ENCODE measurements at places on chromosomes 5 and 9.

DNA sequence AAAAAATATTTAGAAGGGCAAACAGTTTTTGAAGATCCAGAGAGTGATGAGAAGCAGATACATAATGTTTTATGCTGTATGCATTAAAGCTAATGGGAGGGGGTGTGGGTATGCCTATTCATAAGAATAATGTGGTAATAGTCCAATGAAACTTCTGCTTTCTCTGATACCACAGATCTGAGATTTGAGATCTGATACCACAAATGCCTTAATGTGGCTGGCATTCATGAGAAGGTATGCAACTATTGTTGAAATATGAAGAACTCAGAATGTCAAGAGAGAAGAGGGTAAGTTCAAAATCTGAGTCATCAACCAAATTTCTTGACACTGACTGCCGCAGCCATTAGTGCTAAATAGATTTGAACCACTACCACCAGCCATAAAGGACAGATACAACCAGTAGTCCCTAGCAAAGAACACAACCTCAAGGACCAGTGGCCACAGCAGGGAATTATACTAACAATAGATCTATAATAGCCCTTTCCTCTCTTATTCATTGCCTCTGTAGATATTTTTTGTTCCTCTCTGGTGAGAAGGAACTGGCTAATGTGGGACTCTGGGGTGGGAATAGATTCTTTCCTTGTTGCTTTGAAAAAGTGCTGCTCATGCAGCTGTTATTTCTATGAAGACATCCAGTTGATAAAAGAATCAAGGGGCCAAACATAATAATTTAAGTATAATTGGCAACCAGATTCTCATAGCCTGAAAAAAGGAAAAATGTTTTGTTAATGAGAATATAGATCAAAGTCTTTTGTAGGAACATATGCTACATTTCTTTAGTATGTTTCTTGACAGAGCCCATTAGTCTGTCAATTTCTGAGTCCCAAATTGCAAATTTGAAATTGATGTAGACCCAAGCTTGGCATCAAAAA, 256.5 kb upstream of the ZNF608 start:
- no peak for DNase-seq

GRCh38 chr9:4152876-4153275, 147.0 kb downstream of the GLIS3 start:
- no peak for DNase-seq

DNA sequence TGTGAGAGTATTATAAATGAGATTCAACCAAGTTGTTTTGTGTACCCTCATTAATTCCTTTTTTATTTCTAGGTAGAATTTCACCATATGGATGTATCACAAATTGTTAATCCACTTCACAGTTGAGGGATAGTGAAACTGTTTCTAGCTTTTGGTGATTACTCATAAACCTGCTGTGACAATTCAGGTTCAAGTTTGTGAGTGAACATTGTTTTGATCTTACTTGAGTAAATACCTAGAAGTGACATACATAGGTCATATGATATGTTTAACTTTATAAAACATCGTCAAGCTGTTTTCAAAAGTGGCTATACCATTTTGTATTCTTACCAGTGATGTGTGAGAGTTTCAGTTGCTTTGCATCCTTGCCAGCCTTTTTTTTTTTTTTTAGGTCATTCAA, 112.9 kb downstream of the CAMK4 start:
- DNase-seq = no peak

- DNase-seq = no peak
These were observed 82.5 kb upstream of the CAST start for GRCh38 chr5:96579711-96580110.

- no peak for DNase-seq
These were observed 6.8 kb upstream of the IRX4 start for GRCh38 chr5:1889321-1890065.

GRCh38 chr9:78756813-78757510, 460.0 kb downstream of the PSAT1 start:
- no peak for DNase-seq

- DNase-seq = no peak
These were observed 138.6 kb upstream of the RAD23B start for GRCh38 chr9:107144475-107144874.

- DNase-seq = no peak
These were observed 252.1 kb downstream of the SMARCA2 start for GRCh38 chr9:2267181-2267745.

DNA sequence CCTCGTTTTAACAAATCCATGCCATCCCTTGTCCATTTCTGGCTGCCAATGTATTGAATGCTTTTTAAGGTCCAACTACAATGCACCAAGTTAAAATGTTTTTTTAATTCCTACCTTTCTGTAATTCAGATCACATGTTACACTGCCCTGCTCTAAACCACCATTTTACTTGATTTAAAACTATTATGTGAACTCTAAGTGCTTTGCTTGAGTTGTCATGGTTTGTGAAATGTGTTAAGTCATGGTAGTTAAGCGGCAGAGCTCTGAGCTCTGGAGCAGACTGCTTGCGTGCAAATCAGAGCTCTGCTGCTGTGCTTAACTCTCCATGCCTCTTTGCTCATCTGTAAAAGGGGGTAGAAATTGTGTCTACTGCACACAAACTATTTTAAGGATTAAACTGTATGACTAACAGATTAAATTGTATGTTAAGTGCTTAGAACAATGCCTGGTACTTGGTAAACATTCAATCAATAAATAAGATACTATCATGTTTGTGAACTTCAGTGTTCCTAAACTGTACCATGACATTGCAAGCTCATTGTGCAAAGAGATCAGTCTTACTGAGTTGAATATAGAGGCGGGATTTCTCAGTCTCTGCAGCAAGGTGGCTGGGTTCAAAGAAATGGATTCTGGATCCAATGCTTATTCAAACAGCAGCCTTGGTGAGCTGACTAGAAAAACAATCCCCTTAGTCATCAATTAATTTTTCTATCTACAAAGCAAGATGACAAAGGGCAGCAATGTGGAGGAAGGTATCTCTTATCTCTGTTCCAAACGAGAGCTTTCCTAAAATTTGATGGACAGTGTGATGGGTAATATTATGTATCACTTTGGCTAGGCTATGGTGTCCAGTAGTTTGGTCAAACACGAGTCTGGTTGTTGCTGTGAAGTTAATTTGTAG, 16.1 kb upstream of the CMBL start:
- no peak for DNase-seq

DNA sequence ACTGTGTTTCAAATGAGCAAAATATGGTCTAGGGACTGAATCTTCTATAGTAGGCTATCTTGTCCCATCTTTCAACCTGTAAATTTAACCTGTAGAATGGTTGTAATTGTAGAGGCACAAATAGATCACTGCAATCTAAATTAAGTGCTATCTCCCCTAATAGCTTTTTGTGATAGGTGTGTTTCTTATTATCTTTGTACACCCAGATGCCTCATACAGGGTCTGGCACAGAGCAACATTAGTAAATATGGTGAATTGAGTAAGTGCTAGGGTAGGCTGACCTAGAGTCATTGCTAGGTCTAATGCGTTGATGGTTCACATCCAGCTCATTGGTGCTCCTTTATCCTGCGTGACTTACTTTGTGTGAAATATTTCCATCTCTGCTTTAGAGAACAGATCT, 100.6 kb downstream of the PBX3 start:
- no peak for DNase-seq

- no peak for DNase-seq
These were observed 41.8 kb downstream of the MEF2C start for GRCh38 chr5:88841212-88841611.

DNA sequence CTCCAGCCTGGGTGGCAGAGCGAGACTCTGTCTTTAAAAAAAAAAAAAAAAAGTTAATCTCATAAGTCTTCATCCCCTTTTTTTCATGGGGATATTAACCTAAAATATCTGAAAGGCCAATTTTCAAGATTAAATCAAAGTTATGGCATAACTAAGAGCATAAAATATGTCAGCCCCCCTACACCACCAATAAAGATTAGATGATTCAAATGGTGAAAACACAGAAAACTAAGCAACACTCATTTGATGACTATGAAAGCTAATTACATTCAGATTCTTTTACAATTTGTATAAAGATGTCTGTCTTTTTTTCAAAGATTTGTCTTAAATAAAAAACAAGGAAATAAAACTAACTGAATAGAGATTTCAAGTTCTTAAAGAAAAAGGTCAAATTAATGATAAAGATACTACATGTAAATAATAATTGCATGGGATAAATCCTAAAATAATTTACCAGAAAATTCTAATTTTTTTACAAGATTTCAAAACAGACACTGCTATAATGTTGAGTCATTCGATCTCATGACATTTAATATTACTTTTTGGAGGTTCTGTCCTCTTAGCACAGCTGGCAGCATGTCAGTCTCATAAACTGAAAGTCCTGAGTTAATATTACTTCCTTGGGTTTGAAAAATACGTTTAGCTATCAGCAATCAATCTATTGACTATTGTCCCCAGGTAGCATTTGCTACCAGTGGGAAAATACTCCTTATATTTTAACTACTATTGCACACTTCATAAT, 112.9 kb downstream of the KIAA0825 start:
- no peak for DNase-seq

DNA sequence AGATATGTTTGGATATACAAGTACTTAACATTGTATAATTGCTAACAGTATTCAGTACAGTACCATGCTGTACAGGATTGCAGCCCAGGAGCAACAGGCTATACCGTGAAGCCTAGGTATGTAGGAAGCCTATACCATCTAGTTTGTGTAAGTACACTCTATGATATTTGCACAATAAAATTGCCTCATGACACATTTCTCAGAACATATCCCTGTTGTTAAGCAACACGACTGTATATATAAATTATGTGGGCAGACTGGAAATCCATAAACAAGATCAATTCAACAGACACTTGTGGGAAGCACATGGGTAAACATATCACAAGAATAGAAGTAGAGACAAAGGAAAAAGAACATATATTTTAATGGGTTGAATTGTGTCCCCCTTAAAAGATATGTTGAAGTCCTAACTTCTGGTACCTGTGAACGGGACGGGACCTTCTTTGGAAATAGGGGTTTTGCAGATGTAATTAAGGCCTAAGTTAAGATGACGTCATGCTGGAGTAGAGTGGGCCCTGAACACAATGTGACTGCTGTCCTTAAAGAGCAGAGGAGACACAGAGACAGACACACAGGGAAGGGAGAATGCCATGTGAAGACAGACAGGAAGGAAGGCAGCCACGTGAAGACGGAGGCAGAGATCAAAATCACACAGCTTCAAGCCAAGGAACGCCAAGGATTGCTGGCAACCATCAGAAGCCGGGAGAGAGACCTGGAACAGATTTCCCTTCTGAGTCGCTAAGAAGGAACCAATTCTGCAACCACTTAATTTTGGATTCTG, 76.3 kb downstream of the SCAI start:
- no peak for DNase-seq

GRCh38 chr9:6628704-6629103, 16.8 kb downstream of the GLDC start:
- DNase-seq = no peak

DNA sequence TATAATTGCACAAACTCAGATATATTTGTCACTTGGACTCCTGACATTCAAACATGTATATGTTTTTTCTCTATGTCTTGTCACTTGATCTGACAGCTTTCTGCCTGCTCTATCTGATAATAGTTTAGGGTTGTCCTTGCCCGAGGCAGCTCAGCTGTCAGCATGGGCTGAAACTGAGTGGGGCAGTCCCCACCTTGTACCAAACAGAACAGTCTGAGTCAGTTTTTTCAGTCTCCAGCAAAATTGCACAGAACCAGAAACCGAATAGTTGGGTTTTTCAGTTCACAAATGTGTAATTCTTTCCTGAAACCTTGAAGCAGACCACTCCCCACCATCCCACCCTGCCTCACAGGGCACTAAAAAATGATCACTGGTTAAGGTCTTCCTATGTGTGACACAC, 9.5 kb upstream of the HAND1 start:
- DNase-seq = no peak

GRCh38 chr9:35538361-35539234, 48.7 kb downstream of the RUSC2 start:
- no peak for DNase-seq

DNA sequence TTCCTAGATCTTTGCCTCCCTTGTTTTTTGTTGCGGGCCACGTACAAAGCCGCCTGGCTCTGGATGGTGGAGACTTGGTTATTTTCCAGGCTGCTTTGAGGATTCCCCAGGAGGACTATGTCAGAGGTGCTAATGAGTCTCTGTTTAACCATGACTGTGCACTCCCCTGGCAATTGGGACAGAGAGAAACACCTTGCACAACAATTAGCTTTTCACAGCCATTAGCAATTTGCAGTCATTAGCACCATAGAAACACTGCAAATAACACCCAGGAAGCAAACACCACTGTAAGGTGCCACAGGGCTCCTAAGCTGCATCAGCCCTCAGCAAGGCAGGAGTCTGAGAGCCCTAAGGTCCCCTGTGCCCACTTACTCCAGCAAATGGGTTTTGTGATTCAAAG, 201.0 kb upstream of the VLDLR start:
- DNase-seq = no peak

GRCh38 chr5:14322437-14323187, 179.5 kb downstream of the TRIO start:
- DNase-seq = no peak

DNA sequence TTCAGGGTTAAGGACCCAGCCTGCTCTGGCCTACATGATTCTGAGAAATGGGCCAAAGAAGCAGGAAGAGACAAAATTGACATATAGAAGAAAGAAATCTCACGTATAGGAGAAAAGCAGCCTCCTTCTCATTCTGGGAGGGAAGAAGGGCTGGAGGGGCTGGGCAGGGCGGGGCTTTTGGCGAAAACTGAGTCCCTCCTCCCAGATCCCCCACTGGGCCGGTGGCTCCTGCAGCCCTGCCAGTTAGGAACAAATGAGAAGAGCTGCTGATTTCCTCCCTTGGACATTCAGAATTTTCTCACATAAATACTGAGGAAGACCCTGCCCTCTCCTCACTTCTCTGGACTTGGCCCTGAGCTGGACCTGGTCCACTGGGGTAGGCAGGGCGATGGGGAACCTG, at the start of gene WNT8A:
TSS of gene WNT8A (plus strand) at position 332 of the 400 bp plus-strand sequence. CDS start 95 bp downstream, outside the sequence.
- DNase-seq = no peak

- DNase-seq = no peak
These were observed 20.2 kb downstream of the FANCC start for GRCh38 chr9:95297316-95297715.
